ENCODE measurements at places on chromosomes 1 and 21.

DNA sequence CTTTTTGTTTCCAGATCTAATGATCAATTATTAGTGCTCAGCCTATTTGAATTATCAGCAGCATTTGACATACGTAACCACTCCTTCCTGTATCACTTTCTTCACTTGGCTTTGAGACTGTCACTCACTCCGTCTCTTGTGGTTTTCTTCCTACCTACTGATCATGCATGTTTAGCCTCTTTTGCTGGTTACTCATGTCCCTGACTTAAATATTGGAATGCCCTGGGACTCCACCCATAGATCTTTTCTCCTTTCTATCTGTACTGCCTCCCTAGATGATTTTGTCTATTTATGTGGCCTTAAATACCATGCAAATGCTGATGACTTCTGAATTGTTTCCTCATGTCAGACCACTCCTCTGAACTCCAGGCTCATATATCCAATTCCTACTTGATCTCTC, 57.7 kb upstream of the PDE4B start:
- DNase-seq, result no peak

- DNase-seq, result peak; percentile 88
Observed at GRCh38 chr1:203402629-203403337, 51.9 kb upstream of the FMOD start.

DNA sequence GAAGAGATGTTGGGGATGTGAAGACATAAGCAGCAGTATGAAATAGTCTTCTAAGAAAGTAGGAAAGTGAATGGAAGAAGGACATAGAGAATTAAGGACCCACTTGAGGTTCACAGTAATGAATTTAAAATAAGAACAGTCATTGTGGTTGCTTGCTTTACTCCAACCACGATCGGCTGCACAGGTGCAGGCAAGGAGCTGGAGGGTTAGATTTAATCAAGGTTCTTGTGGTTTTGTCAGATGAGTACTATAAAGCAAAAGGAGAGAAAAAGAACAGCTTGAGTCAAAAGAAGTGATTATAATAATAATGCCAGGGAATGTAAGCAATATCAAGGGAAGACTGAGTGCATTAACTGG, 46.1 kb upstream of the RBM34 start:
- no peak for DNase-seq

- peak; percentile 18 for DNase-seq
Observed at GRCh38 chr21:43865540-43866259, 677 bp downstream of the AGPAT3 start.

GRCh38 chr1:11138952-11139351, 39.3 kb upstream of the EXOSC10 start:
- DNase-seq, result peak; percentile 52

DNA sequence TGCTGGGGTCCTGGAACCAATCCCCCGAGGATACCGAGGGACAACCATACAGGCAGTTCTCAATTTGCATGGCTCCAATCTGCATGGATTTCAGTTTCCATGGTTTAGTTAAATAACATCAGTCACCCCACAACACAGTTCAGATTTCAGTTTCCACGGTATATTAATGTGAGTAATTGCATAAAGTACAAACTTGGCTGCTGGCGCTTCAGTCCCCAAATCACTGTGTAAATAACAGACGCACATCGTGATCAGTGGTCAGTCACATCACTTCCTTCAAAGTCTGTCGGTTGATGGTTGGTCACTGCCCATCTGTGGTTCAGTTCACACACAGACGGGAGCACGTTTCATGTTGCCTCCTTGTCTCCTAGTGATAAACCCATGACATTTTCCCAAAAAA, 66.4 kb upstream of the LPGAT1 start:
- DNase-seq, result no peak

DNA sequence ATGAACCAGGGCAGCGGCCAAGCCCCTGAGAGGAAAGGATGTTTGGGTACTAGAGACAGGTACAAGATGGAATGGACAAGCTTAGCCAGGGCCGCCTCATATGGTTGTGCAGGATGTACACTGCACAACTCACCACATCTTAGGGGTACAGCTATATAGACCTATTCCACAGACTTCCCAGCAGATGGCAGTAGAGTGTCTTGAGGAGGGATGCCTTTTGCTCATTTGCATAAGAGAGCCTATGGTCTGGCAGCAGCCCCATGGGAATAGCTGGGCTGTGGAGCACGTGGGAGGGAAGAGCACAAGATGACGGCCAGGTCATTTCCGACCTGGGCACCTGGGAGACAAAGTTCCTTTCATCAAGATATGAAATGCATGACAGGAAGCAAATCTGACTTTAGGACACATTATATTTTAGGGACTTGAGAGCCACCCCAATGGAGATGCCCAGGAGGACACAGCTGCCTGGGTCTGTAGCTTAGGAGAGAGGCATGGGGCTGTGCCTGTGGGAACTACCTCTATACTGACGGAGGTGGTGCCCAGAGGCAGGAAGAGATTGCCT, 215.5 kb downstream of the KCNJ6 start:
- peak; percentile 79 for DNase-seq

DNA sequence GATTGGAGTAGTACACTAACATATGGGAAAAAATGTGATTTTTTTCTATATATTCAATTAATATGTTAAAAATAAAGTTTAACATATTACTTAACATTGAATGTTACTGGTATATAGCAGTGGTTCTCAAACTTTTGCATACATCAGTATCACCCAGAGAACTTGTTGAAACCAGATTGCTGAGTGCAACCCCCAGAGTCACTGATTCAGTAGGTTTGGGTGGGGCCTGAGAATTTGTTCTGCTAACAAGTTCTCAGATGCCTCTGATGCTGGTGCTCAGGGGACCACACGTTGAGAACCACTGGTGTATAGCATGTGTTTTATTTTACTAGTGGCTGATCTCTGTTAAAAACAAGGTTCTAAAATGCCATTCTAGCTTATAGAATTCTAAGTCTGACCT, 161.9 kb downstream of the HHIPL2 start:
- DNase-seq, result no peak
